Spinal cord (tissue), 10 donors: ENCODE measurements at places on chromosomes 3 and 15. TPM values are rescaled to one million over a fixed set of nuclear protein-coding genes. Genes with fewer than 3 reads are reported as not detected.

The CCR4 gene
- total RNA-seq = 0.11 TPM

The GOLGA8R gene
- total RNA-seq = 2.8 TPM

The CKMT1B gene
- 12.8 TPM for total RNA-seq

The OXTR gene
- 1.6 TPM for total RNA-seq

The LRRC2 gene
- total RNA-seq = 4.6 TPM

The SAMD7 gene
- total RNA-seq = not detected

The GPR27 gene
- 10.8 TPM for total RNA-seq

The CACNA1D gene
- total RNA-seq = 37.5 TPM

The CCDC13 gene
- 15.0 TPM for total RNA-seq

The SYNPR gene
- total RNA-seq = 83.5 TPM

The CLDN1 gene
- total RNA-seq = 9.9 TPM

The ZNF280D gene
- 98.6 TPM for total RNA-seq

The ISLR2 gene
- 5.2 TPM for total RNA-seq

The COL6A5 gene
- 0.20 TPM for total RNA-seq

The SAMMSON gene
- 0.17 TPM for total RNA-seq

The ZNF445 gene
- 22.9 TPM for total RNA-seq

The LYZL4 gene
- total RNA-seq = not detected

The PLCB2 gene
- total RNA-seq = 7.6 TPM
